ENCODE measurements at places on chromosomes 1 and 21.

DNA sequence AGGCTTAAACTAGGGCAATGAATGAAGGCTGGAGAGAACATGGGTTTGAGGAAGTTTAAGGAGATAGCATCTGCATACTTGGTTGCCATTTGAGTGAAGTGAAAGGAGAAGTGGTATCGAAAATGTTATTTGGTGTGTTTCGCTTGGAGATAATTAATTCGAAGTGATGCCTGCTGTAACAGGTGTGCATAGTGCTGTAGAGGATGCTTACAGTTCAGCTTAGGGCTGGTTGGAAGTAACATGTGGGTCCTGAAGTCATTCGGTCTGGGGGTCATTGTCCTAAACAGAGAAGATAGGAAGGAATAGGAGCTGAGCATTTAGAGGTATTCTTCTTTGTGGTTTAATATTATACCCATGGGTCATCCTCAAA lies 301 bp upstream of the NUDT17 start:
- no peak for DNase-seq

DNA sequence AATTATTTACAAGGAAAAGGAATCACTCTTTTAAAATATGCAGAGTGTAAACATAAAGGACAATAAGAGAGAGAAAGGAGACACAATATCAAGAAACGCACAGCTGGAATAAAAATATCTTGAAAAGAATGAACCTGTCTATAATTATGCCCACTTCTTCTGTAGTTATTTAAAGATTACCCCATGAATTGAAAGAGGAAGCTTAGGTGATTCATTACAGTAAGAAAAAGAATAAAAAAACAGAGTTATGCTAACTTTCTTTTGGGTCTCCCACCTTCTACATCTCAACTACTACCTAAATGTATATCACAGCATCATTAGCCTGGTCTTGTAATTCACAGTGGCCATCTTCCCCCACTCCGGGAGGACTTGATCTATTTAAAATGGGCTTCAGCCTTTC lies 182.1 kb downstream of the MRPL39 start:
- DNase-seq = no peak

DNA sequence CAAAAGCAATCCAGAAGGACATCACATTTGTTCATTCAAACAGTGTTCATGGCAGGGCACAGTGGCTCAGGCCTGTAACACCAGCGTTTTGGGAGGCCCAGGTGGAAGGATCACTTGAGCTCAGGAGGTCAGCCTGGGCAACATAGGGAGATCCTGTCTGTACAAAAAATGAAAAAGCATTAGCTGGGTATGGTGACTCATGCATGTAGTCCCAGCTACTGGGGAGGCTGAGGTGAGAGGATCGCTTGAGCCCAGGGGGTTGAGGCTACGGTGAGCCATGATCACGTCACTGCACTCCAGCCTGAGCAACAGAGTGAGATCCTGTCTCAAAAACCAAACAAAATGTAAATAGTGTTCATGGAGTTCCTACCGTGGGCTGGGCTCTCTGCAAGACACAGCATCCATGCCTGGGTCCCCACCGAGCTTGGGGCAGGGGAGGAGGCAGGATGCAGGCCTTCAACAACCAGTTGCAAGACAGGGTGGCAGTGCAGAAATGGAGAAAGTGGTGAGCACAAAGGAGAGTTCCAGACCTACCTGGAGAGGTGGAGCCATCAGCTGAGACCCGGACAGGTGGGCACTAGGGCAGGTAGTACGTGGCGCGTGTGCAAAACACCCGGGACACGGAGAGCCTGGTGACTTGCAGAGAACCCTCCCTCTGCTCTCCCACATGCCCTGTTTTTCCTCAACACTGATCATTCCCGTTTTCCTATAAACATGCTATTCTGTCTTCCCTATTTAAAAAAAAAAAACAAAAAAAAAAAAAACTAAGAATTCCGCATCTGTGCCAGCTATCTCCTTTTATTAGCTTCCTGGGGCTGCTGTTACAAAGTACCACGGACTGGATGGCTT lies 138.9 kb downstream of the TOMM20 start:
- DNase-seq = no peak

DNA sequence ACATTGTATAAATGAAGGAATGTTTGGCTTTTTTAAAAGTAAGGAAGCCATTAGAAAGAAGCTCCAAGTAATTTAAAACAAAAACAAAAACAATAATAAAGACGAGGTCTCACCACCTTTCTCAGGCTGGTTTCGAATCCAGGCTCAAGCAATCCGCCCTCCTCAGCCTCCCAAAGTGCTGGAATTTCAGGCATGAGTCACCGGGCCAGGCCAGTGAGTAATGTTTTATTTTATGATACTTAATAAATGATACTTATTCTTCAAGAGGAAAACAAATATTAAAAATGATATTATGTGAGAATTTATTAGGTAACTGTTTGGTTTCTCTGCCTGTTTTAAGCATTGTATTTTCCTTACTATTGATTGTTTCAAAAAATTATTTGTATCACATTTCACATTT lies 201.4 kb upstream of the BRINP3 start:
- no peak for DNase-seq

DNA sequence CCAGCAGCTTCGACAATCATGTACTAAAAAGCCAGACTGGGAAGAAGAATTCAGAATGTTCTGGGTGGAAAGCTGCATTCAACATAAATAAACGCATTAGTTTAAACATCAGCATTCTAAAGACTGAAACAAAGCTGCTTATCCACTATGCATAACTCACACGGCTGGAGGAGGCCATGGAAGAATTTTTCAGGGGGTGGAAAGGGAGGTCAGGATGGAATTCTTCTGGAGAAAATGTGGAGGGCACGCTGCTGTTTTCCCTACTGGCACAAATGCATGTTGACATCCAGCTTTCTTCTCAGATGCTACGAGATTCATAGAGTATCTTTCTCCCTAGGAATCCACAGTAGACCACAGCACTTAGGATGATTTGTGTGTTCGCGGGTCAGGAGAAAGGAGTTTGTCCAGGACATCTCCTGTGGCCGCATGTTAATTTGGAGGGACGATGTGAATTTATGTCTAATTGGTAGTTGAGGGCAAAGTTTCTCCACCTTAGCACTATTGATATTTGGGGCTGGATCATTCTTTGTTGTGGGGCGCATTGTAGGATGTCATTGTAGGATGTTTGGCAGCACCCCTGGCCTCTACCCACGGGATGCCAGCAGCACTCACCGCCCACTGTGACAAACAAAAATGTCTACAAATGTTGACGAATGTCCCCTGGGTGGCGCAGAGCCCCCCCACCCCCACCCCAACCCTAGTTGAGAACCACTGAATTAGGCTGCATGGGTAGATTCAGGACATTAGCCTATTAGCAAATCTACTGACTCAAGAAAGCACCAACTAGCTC lies 86.5 kb upstream of the KAZN start:
- no peak for DNase-seq
